ENCODE measurements at places on chromosomes 5 and 9.

DNA sequence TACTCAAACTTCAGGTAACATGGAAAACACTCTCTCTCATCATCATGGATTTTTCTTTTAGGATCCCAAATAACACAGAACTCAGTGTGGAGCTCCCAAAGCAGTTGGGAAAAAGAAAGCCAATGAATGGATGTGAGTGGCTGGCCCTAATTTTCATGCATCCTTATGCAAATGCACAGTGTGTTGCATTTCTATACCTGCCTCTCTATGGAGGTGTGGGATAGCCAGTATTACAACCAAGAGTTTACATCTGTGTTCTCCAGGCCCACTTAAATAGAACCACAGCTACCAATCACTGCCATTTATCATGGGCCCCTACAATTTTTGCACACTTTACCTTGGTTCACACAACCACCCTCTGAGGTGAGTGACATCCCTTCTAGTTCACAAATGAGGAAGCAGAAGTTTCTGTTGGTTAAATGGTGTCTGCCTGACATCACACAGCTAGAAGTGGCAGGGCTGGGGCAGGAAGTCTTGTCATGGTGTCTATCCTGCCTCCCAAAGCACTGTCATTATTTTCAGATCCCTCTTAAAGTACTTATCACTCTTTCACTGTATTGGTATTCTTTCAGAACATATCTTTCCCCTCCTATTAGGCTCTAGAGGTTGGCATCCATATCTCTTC, 17.3 kb downstream of the MAMDC2 start:
- peak; percentile 44 for DNase-seq

GRCh38 chr9:88174324-88174723, 36.0 kb upstream of the SPATA31C2 start:
- no peak for DNase-seq

GRCh38 chr9:33840381-33840780, 23.4 kb downstream of the UBE2R2 start:
- DNase-seq, result no peak

GRCh38 chr9:6816581-6816980, 58.8 kb downstream of the KDM4C start:
- no peak for DNase-seq

- no peak for DNase-seq
These were observed 265.2 kb upstream of the MSX2 start for GRCh38 chr5:174459071-174459702.

GRCh38 chr9:69976152-69976551, 67.5 kb upstream of the MAMDC2 start:
- no peak for DNase-seq

DNA sequence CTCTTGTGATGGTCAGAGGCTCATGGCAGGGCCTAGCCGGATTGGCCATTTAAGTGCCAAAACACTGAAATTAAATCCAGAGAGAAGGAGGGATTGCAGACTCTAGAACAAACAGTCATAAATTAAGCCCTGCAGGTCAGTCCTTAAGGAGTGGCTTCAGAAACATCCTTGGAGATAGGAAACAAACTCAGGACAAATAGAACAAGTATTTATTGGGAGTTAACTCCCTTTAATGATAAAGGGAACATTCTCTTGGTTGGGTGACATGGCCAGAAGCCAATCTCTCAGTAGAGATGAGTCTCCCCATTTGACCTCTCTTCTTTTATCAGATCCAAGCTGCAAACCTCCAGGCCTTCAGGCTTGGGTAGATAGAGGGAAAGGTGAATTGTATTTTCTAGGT, 17.4 kb downstream of the PCSK5 start:
- DNase-seq, result no peak

GRCh38 chr9:114611516-114612271, 603 bp downstream of the TMEM268 start:
- peak; percentile 66 for DNase-seq

GRCh38 chr9:5582835-5583195, 46.1 kb upstream of the RIC1 start:
- DNase-seq, result peak; percentile 92

GRCh38 chr9:92349771-92350739, 24.3 kb downstream of the CENPP start:
- DNase-seq, result no peak

GRCh38 chr5:171747061-171747859, 38.4 kb upstream of the SMIM23 start:
- no peak for DNase-seq

All from GM12865 (cell line).